ENCODE measurements at places on chromosomes 5 and 9.

GRCh38 chr5:68011801-68012200 lies 203.8 kb upstream of the PIK3R1 start:
- no peak for DNase-seq

GRCh38 chr5:139960723-139961383 lies 82.2 kb downstream of the NRG2 start:
- no peak for DNase-seq

GRCh38 chr5:1910081-1910760 lies 27.5 kb upstream of the IRX4 start:
- no peak for DNase-seq

DNA sequence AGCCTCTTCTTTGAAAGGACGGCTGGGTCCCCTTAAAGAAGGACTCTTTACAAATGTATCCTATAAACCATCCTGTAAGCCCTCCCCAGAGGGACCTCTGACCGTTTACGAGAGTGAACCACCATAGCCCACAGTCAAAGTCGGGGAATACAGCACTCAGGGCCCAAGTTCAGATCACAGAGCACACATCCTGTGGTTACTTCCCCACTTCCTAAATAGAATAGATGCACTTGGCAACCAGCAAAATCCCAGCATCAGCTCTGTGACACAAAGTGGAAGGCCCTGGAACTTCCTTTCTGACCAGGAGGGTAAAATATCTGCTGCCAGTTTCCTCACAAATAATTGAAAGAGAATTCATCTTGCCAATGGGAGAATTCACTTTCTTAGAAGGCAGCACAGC lies 6.9 kb upstream of the IGFBPL1 start:
- no peak for DNase-seq

DNA sequence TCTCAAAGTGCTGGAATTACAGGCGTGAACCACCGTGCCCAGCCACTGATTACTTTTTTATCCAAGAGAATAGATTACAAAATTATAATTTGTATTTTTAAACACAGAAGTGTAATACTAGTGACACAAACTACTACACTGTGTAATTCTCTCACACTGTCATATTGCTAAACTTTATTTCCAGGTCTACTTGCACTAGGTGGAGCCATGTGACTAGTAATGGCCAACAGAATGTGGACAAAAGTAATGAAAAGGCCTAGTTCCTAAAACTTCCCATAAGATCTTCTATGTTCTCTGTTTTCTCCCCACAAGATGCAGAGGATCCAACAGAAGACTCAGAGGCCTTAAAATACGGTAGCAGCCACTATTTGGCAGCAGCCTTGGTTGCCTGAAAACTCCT lies 27.3 kb downstream of the NADK2 start:
- DNase-seq, result no peak

DNA sequence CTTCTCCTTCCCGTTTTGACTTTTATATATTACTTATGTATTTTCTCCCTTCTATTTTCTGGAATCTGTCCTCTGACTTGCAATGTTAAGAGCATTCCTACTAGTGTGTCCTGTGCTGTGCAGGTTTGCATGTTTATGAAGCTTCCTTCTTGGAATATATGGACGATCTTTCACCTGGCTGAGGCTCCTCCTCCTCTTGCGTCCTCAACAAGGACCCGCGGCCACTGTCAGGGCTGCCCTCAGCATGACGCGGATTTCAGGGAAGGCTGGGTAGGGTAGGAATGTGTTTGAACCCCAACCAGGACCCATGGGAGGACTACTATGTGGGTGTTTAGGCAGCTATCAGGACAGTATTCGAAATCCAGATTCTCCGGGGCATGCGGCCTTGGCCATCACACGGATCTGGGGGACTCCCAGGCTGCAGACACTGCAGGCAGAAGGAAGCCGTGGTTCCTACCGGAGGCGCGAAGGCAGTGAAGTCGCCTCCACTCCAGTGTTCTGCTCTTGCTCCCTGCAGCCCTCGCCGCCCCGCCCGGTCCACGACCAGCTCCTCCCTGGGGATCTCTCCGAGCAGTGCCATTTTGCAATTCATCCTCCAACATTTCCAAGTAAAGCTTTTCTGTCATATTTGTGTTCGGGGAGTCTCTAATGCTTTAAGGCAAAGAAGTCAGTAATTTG lies 37.0 kb upstream of the OSMR start:
- DNase-seq, result no peak

- DNase-seq, result no peak
Observed at GRCh38 chr5:133891390-133891789, 77.0 kb downstream of the C5orf15 start.

DNA sequence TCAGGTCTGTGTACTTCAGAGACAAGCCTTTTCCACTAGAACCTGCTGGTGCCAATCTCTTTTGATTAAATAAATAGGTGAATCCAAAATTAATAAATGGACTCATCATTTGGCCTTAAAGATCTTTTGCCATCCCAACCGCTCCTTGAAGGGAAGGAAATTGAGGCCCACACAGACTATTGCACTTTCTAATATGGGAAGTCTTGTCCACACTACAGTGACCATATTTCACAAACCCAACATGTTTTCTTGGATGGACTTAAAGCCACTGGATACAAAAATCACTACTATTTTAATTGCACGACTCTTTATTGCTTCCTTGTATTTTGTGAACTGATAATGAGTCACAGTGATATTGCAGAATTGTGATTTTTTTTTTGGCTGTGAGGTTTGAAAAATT lies 135.0 kb downstream of the DIRAS2 start:
- DNase-seq, result no peak

DNA sequence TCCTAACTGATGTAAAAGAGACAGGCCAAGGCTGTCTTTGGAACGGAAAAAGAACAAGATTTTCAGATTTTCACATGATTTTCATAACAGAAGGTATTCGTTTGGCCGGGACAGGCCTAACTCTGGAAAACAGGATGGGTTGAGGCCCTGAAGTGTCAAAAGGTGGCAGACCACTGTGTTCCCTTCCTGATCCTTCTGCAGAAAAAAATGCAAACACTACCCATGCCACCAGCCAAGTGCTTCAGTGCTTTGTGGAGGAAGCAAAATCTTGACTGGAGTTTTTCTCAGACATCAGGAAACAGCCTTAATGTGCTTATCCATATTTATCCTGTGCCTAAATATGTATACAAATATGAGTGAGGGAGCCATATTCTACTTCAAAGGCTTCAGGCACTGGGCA lies 113.5 kb upstream of the IL6ST start:
- no peak for DNase-seq

GRCh38 chr5:96752341-96753016 lies 55.3 kb downstream of the ERAP1 start:
- peak; percentile 58 for DNase-seq

DNA sequence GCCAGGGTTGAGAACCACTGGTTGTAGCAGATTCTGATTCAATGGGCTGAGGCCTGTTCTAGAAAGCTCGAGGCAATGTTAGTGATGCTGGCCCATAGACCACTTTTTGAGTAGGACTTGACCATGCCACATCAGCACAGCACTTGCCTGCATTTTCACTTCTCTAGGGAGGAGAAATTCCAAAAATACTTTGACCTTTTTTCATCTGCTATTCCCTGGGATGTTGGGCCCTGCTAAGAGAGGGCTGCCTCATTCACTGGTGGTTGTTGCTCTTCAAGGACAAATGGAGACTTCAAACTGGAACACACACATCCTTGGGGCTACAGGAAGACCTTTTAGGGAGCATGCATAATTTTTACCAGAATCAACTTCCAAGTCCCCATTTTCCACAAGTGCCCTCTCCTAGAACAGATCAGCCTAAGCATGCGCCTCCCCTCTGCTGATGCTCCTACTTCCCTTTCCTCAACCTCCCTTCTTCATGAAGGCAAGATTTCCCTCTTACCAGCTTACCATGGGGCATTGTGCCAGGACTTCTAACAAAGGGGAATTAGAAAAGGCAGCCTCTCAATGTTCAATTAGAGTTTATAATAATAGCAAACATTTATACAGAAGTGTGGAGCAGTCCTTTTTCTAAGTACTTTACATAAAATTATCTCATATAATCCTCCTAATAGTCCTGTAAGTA lies 12.7 kb upstream of the TGFBI start:
- no peak for DNase-seq

- DNase-seq, result no peak
Observed at GRCh38 chr5:179781846-179782245, 11.9 kb upstream of the LTC4S start.

GRCh38 chr5:148685520-148686134 lies 31.3 kb upstream of the HTR4 start:
- no peak for DNase-seq

DNA sequence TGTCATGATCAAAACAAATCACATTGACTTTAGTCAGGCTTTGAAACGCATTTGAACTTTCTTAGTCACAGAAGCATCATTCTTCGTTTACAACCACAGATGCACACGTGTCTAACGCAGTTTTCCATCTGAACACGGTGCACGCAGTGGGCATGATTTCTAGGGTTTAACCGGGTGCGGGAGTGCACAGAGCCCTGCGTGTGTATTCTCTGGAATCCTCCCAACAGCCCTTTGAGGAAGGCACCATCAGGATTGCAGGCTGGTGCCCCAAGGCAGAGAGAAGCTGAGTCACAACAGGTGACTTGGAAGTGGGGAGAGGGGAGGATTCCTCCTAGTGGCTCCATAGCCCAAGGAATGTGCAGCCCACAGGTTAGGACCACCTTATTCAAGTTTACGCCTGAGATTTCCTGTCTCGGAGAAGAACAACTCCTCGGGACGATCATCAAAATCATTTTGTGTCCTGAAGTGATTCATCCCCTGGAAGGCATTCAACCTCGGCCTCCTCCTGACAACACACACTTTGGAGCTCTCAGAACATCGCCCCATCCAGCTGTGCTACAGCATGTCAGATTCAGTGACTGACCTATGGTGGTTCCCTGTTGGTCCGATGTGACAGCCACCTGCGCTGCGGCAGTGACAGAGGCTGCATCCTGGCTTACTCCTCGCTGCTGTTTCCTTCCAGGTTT lies 13.1 kb downstream of the ROPN1L start:
- no peak for DNase-seq

DNA sequence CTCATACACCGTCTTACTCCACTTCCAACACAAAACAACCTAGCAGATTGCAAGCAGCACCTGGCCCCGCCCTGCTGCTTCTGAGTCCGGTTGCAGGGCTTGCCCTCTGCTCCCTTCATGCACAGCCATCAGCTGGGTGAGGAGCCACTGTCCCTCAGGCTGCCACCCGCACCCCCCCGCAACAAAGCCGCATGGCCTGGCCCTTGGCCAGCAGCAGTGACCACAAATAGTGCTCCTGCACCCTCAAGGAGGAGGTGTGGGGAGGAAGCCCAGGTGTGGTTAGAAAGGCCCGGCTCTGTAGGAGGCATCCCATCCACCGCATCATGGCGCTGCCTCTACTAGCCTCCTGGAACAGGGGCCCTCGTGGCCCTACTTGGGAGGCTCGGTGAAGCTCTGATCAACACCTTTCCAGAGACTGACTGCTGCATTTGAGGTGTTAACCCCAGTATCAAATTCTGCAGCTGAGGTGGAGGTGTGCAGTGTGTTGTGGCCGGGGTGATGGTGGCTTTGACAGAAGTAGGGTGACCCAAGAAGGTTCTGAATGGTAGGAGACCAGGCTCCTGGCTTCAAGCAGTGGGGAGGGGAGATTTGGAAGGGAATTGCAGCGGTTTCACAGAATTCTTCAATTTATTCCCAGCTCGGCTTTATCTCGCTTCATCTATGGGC lies 52.7 kb downstream of the WNK2 start:
- no peak for DNase-seq

DNA sequence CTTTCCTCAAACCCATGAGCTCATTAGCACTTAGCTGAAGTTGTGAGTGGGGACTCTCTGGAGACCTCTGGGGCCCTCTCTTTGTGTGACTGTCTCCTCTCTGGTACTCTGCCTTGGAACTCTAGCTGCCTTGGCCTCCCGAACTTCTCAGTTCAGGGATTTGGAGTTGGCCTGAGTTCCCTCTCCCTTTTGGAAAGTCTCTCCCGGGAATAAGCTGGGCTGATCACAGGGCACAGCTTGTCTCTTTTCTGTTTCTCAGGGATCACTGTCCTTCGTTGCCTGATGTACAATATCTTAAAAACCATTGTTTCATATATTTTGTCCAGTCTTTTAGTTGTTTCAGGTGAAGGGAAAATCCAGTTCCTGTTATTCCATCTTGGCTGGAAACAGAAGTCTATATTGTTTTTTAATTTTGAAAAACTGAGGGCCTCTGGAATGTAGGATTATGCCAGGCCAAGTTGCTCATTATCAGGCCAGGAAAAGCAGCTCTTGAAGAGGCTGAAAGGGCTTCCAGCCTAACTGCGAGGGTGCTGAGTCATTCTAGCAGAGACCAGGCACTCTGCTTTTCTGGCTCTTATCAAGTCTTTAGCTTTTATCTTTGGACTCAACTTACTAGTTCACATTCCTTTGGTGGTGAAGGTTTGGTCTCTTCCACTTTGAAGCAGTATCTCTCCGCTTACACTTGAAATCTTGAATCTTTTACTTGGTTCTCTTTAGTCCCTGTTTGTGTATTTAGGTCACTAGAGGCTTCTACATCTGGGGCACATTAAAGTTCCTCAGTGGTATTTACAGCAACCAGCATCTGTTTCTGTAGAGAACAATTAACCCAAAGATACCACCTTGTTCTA lies 8.4 kb upstream of the RGS3 start:
- peak; percentile 16 for DNase-seq

DNA sequence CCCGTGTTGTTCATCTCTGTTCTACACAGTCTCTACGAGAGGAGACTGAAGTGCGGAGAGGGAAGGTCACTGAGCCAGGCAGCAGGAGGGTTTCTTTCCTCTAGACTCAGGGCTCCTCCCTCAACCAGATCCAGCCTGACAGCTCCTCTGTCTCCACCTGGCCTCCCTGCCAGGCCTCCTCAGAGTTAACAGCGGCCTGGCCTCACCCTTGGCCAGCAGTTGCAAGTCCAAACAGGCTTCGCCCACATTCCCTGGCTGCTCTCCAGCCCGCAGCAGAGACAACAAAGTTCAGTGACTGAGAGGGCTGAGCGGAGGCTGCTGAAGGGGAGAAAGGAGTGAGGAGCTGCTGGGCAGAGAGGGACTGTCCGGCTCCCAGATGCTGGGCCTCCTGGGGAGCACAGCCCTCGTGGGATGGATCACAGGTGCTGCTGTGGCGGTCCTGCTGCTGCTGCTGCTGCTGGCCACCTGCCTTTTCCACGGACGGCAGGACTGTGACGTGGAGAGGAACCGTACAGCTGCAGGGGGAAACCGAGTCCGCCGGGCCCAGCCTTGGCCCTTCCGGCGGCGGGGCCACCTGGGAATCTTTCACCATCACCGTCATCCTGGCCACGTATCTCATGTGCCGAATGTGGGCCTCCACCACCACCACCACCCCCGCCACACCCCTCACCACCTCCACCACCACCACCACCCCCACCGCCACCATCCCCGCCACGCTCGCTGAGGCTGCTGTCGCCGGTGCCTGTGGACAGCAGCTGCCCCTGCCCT lies at the start of gene HRCT1:
TSS of gene HRCT1 (plus strand) at position 291 of the 768 bp plus-strand sequence. CDS start at position 377, 86 bp downstream.
- DNase-seq, result no peak

DNA sequence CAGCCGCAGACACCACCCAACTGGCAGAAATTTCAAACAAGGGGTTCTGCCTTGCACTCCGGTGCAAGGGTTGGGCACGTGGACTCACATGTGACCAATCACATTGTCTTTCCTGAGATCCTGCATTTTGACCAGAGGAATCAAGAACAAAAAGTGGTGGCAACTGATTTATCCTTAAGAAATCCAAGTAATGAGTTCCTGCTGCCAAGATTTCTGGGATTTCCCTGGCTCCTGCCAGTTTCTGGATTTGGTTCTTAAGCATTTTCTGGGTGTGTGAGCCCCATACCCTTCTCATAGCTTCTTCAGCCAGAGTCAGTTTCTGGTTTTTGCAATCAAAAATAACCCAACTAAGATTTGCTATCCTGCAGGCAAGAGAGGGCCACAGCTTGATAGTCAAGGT lies 17.4 kb upstream of the KCNIP1 start:
- no peak for DNase-seq

- DNase-seq, result no peak
Observed at GRCh38 chr9:129886226-129887174, 51.2 kb downstream of the USP20 start.

- DNase-seq, result no peak
Observed at GRCh38 chr9:114445616-114446015, 57.8 kb upstream of the AKNA start.

All from NCI-H2227 treated with DMSO at 0.1 percent for 48 hours (cell line).